ENCODE measurements at places on chromosomes 2 and 18. TPM values are rescaled to one million over a fixed set of nuclear protein-coding genes. Genes with fewer than 3 reads are reported as not detected.

The TUBA3E gene
- not detected for total RNA-seq

The MPP4 gene
- not detected for total RNA-seq

The CYRIA gene
- 1.4 TPM for total RNA-seq

The RSAD2 gene
- 105 TPM for total RNA-seq

The MSTN gene
- not detected for total RNA-seq

The UGT1A10 gene
- total RNA-seq, result not detected

The IKZF2 gene
- 20.6 TPM for total RNA-seq

The DHX57 gene
- total RNA-seq, result 14.8 TPM
